Erythroblast (primary cell): ENCODE measurements at places on chromosomes 4 and X.

- no peak for DNase-seq
Measured at GRCh38 chr4:106038012-106038411, 142.7 kb downstream of the NPNT start.

DNA sequence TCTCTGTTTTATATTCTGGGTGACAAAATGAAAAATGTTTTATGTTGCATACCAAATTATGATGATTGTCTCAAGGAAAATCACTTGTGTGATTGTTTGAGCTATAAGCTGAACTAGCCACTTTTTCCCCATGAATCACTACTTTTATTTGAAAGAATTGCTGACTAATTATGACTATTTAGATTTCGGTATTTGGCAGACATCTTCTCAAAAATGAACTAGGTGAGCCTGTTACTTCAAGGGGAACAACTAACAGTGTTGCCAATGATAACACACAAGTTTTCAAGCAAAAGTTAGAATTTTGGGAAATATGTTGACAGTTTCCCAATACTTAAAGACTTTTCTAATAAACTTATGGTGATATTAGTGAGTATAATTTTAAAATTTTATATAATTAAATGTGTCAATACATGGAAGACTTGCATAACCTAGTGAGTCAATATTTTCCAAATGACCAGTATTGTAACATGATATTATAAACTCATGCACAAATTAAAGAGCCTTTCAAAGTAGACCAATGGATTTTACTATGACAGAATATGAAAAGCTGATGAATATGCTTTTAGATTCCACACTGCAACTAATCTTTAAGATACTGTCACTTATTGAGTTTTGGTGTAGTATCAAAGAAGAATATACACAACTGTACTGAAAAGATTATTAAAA is 187.7 kb upstream of the GATB start:
- no peak for DNase-seq

DNA sequence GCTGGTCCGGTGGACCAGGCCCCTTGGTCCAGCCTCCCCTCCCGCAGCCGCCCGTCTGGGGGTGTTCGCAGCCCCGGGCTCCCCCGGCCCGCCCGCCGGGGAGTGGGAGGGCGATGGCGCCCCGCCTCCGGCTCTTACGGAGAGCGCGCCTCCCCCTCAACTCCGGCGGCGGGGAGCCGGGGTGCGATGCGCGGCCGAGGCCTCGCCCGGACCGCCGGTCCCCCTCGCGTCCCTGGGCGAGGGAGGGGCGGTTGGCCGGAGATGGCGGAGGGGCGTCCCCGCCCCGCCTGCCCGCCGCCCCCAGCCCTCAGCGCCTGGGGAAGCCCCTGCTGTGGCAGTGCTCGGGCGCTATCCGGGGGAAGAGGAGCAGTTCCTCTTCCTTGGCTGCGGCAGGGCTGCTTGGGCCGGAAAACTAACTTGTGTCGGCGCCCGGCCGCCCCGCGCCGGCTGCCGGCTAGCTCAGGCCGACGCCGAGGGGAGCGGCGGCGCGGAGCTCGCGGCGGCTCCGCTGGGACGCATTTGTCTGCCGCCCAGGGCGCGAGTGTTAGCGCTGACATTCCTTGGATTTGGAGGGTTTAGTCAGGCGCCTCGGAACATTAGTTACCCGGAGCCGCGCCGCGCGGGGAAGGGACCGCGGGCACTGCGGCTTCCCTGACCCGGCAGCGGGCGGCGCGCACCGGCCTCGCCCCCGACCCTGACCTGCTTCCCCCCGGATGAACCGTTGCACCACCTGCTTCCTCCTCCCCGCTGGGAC is 994 bp downstream of the GALNT7 start:
- DNase-seq = peak; percentile 72

DNA sequence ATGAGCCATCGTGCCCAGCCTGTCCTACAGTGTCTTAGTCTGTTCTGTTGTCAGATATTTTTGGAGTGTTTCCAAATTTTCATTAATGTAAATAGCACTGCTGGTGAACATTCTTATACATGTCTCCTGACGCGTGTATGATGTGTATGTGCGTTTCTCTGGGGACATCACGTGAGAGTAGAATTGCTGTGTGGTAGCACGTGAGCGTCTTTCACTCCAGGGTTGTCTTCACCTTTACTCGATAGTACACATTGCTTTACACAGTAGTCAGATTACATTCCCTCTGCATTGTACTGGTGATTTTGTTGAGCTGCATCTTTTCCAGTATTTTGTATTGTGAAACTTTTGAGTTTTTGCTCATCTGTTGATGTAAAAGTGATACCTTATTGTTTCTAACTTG is 60.0 kb downstream of the ARHGAP10 start:
- no peak for DNase-seq

DNA sequence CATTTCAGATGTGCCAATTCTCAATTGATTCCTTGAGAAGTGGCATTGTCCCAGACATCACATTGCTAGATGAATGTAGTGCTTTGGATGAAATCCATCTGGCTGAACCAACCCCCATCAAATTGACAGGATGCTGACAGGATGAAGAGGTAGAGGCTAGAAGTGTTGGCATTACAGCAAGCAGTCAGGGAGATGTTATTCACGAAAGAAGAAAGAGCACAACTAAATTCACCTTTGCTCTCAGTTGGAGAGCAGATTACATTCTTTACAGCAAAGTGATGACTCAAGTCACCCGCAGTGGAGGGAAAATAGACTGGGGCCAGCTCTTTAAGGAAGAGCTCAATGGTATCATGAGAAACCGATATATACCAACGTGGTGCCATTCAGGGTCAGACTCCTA is 259.6 kb downstream of the C4orf33 start:
- no peak for DNase-seq

DNA sequence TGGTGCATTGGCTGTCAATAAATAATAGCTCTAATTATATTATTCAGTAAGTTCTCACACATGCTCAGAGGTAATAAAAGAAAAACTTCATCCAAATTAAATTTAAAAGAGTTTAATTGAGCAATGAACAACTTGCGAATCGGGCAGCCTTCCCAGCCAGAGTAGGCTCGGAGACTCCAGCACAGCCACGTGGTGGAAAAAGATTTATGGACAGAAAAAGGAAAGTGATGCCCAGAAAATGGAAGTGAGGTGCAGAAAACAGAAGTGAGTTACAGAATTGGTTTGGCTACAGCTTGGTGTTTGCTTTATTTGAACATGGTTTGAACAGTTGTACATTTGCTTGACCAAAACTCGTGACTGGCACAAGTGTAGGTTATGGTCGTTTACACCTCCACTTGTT is 13.6 kb upstream of the BOD1L1 start:
- DNase-seq = no peak

- no peak for DNase-seq
Measured at GRCh38 chr4:112702892-112703291, 65.9 kb downstream of the LARP7 start.

DNA sequence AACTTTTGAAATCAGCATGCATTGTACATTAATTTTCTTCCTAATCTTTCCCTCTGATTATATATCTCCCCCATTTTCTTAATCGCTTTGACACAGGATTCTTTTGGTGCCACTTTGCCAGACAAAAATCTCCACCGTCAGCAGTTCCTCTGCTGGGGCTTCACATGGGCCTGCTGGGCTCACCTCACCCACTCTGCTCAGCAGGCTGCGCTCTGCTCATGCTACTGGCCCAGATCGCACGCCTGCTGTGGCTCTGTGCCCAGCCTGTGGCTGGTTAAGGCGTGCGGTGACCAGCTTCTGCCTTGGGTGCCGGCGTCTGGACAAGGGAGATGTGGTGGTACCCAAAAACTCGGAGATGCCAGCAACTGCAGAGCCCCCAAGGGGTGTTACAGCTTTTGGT is 31.1 kb downstream of the UCHL1 start:
- DNase-seq = no peak

DNA sequence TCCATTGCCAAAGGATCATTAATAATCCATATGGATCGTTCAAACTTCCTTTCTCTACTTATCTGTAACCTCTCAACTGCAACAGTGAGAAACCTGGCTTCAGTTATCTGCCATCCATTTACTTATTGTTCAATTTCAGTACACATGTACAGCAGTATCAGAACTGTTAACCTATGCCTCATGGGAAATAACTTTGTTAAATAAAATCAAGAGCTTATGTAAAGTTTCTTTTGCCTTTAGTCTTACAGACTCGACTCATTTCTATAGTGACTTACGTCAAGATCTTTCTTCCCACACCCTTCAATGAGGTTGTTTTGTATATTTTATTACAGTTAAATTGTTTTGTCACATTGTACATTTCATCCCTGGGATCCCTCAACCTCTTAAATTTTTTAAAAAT is 11.4 kb downstream of the UBQLN2 start:
- no peak for DNase-seq

GRCh38 chr4:96681218-96681617 is 841.3 kb downstream of the PDHA2 start:
- no peak for DNase-seq

- no peak for DNase-seq
Measured at GRCh38 chr4:114108869-114109268, 129.4 kb upstream of the ARSJ start.
